Fibroblast of skin of left biceps (primary cell): ENCODE measurements at places on chromosomes 2 and 18.

- no peak for DNase-seq
Observed at GRCh38 chr2:134212746-134213145, 41.1 kb upstream of the MGAT5 start.

GRCh38 chr2:43199492-43200488, 26.6 kb downstream of the ZFP36L2 start:
- no peak for DNase-seq

- DNase-seq: peak; percentile 26
Observed at GRCh38 chr2:101655702-101656422, 41.6 kb upstream of the MAP4K4 start.

GRCh38 chr2:167122389-167122788, 234.1 kb downstream of the XIRP2 start:
- no peak for DNase-seq

GRCh38 chr2:216636551-216637450, 3.6 kb downstream of the IGFBP2 start:
- DNase-seq: no peak

DNA sequence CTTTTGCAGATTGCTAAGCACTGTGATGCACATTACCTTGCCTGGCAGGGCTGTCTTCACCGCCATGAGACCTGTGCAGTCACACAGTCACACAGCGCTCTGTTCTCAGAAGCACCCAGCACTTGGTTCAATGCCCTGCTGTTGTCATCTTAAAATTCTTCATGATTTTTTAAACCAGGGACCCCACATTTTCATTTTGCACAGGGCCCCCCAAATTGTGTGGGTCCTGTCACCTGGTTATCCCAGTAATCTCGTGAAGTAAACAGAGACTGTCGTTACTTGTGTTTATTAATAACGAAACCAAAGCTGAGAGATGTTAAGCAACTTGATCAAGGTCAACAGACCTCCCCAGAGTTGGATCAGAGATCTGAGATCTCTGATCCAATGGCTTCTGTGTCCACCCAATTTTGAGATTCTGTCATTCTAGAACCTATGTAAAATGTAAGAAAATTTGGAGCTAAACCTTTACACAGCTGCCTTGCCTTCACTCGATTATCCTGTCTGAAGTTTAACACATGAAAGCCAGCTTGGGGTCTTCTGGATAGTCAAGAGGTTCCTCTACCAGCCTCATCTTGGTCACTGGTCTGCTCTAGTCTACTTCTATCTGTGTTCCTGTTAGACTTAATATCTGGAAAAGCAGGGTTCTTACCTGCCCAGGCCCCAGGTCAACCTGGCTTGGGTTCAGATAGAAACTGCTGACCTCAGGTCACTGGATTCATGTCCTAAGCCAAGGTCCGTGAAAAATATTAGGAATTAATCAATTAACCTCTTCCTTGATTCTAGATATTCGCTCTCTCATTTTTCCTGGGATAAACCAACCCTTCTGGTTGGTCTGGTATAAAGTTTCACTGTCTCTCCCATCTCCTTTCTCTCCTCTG, 13.7 kb upstream of the TTC39C start:
- DNase-seq: no peak

- no peak for DNase-seq
Observed at GRCh38 chr18:47730795-47731194, 199.7 kb downstream of the SMAD2 start.

- DNase-seq: no peak
Observed at GRCh38 chr2:199977984-199978415, 22.6 kb downstream of the MAIP1 start.

- DNase-seq: peak; percentile 87
Observed at GRCh38 chr2:73828818-73829570, at the start of gene STAMBP. Gene STAMBP, plus strand, starts transcription at chr2:73828961. Its CDS starts 1,896 bp downstream, at chr2:73830857.

DNA sequence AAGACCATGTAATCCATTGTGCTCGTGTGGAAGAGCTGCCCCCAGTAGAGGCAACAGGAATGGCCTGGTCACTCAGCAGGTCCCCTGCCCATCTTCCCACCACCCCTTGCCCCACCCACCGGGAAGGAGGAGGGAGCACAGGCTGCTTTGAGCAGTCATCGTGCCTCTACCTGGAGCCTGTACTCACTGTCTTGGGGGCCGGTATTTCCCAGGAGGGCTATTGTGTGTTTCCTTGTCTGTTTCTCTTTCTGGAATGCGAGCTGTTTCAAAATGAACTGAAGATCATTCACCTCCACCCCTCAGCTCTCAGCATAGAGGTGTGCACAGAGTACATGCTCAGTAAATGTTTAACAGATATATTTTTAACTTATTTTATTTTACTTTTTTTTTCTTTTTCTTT, 7.7 kb upstream of the AMMECR1L start:
- DNase-seq: no peak

DNA sequence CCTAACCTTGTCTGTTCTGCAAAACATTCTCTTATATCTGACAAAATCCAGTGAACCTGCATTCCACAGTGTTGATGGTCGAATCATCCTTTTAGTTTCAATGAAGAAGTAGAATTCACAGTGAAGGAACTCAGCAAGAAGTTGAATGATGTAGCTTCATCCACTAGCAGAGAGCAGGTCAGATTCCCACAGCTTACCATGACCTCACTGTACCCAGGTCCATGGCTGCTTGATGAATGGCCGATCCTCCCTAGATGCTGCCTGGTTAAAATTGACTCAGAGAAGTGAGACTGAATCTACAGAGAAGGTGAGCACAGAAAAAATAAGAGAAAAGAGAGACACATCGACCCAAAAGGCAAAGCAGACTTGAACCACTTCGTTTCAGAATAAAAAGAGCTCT, 906.0 kb upstream of the CHAC2 start:
- no peak for DNase-seq
